ENCODE measurements at places on chromosomes 2 and 18.

- H3K36me3 ChIP-seq: no peaks in the 10 kb centered on the region
- peak overlapping the region; percentile 70 for H3K4me3 ChIP-seq
- DNase-seq: no peak
- peaks cover 19% of the 10 kb centered on the region for H3K4me1 ChIP-seq
- H3K27me3 ChIP-seq: no peaks in the 10 kb centered on the region
Measured at GRCh38 chr2:201223089-201224073, 37.0 kb upstream of the CASP8 start.

- H3K4me1 ChIP-seq: peaks cover 5% of the 10 kb centered on the region
- no peak overlapping the region for H3K4me3 ChIP-seq
- peaks cover 15% of the 10 kb centered on the region for H3K27me3 ChIP-seq
- peaks cover 2% of the 10 kb centered on the region for H3K36me3 ChIP-seq
- H3K27ac ChIP-seq: no peak overlapping the region
Measured at GRCh38 chr2:127597046-127597983, 48.6 kb upstream of the GPR17 start.

GRCh38 chr2:238659231-238659630 is 188.7 kb upstream of the TWIST2 start:
- no peak for DNase-seq
- peaks cover 2% of the 10 kb centered on the region for H3K4me1 ChIP-seq
- no peak overlapping the region for H3K4me3 ChIP-seq
- no peaks in the 10 kb centered on the region for H3K36me3 ChIP-seq

DNA sequence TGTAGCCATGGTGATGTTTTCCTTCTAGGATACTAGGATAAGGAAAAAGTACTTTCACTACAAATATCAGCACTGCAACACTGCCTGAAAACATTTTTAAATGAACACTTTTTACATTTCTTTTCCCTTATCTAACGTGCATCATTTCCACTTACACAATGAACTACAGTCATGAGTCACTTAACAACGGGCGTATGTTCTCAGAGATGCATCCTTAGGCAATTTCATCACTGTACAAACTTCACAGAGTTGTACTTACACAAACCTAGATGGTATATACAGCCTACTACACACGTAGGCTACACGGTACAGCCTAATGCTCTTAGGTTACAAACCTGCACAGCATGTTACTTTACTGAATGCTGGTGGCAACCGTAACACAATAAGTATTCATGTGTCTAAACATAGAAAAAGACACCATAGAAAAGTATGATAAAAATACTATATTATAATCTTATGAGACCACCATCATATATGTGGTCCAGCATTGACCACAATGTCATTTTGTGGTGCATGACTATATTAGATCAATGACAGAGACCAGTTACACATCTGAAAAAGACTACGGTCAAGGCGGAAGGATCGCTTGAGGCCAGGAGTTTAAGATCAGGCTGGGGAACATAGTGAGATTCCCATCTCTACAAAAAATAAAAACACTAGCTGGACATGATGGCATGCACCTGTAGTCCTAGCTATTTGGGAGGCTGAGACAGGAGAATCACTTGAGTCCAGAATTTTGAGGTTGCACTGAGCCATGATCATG is 39.8 kb downstream of the WDR33 start:
- H3K27ac ChIP-seq: no peak overlapping the region
- no peaks in the 10 kb centered on the region for H3K27me3 ChIP-seq
- no peak overlapping the region for H3K4me3 ChIP-seq
- H3K36me3 ChIP-seq: peaks cover 4% of the 10 kb centered on the region

- H3K36me3 ChIP-seq: no peaks in the 10 kb centered on the region
- H3K4me1 ChIP-seq: no peaks in the 10 kb centered on the region
- DNase-seq: no peak
- no peak overlapping the region for H3K4me3 ChIP-seq
Measured at GRCh38 chr2:138652378-138652777, 127.8 kb downstream of the NXPH2 start.

GRCh38 chr2:217880287-217880889 is 122.4 kb downstream of the TNS1 start:
- H3K4me1 ChIP-seq: no peaks in the 10 kb centered on the region
- peaks cover 38% of the 10 kb centered on the region for H3K27me3 ChIP-seq
- H3K36me3 ChIP-seq: peaks cover 3% of the 10 kb centered on the region
- no peak for DNase-seq
- H3K27ac ChIP-seq: peak overlapping the region; percentile 39
